NCI-H748 treated with DMSO at 0.1 percent for 48 hours (cell line): ENCODE measurements at places on chromosomes 1 and 21.

DNA sequence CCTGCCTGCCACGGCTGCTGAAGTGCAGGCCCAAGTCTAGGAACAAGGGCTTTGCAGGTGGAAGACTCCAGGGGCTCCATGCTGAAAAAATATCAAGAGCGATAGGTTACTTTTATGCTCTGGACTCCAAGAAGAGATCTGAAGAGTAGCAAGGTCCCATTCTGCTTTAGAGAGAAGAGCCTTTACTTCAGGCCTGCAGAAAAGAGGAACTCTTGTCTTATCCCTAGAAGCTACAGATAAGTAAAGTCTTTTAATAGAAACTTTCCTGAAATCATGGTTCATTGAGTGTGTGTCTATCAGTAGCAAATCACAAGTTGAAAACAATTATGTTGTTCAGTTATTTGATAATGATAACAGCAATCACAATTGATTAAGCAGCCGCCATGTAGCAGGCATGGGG lies 113.3 kb downstream of the TNR start:
- DNase-seq, result no peak

- no peak for DNase-seq
Observed at GRCh38 chr1:214076708-214077065, 88.9 kb downstream of the PROX1 start.

DNA sequence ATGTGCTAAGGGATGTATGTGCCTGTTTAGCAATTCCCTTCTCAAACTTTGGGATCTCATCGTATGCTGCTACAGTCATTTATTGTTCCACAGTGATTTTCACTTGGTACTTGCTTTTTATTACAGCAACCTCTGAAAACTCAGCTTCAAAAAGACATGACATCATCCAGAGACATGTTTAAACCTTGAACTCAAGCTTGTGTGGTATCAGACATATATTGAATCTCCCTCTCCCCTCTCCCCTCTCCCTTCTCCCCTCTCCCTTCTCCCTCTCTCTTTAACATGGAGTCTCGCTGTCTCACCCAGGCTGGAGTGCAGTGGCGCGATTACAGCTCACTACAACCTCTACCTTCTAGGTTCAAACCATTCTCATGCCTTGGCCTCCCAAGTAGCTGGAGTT lies 19.5 kb upstream of the TUT4 start:
- DNase-seq, result no peak

DNA sequence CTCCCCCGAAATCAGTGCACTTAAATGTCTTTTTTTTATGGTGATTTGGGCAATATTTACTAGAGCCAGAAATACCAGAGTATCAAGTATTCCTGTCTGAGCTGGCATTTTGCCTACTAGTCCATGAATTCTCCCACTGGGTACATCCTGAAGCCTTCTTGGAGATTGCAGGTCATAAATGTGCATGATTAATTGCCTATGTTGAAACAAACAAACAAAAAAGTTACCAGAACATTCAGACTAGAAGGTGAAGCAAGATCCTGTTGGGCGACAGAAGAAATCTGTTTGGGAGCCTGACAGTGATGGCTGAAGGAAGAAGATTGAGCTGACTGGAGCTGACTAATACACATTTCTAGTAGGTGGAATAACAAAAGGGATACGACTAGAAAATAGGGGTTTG lies 127.4 kb upstream of the NRIP1 start:
- DNase-seq, result no peak

GRCh38 chr1:156627313-156627880 lies 8.2 kb downstream of the HAPLN2 start:
- DNase-seq, result peak; percentile 6

DNA sequence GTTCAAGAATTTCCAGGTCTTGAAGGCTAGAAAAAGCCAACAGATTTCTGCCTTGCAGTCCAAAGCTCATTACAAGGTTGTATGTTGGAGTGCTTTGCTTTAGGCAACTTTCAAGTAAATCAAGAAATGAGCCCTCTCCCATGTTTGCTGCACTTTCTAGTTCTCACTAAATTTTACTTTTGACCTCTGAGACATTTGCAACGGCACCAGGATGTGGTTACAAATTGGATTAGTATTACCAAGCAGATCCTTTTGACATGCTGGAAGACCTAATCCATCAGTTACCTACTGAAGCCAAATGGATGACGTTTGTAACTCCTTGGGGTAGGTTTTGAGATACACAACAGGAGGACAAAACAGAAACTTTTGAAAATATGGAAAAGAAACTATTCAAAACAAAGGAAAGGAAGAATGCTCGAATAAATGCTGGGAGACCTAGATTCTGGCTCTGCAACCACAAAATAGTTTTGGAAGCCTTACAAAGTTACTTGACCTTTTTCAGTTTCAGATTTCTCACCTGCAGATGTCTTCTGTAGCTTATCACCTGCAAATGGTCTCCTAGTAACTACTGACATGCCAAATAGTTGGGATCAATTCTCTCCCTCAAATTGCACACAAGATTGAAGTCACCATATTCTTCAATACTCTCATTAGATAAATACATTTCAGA lies 251.7 kb upstream of the ADGRL2 start:
- no peak for DNase-seq

DNA sequence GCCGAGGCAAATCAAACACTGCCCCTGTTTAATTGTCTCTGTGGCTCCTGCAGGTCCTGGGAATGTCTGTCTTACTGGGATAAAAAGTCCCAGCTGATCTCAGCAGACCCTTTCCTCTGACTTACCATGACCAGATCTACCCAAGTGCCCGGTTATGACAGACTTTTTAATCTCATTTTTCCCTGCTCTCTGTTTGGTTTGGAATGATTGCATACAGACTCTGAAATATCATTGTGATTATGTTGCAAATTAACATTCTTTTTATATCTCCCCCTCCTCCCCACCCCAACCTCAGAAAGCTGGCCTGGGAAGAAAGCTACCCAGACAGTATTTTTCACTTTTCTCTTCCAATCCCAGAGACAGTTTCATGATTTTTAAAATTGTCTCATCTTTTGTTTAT lies 16.3 kb downstream of the RAB7B start:
- no peak for DNase-seq

DNA sequence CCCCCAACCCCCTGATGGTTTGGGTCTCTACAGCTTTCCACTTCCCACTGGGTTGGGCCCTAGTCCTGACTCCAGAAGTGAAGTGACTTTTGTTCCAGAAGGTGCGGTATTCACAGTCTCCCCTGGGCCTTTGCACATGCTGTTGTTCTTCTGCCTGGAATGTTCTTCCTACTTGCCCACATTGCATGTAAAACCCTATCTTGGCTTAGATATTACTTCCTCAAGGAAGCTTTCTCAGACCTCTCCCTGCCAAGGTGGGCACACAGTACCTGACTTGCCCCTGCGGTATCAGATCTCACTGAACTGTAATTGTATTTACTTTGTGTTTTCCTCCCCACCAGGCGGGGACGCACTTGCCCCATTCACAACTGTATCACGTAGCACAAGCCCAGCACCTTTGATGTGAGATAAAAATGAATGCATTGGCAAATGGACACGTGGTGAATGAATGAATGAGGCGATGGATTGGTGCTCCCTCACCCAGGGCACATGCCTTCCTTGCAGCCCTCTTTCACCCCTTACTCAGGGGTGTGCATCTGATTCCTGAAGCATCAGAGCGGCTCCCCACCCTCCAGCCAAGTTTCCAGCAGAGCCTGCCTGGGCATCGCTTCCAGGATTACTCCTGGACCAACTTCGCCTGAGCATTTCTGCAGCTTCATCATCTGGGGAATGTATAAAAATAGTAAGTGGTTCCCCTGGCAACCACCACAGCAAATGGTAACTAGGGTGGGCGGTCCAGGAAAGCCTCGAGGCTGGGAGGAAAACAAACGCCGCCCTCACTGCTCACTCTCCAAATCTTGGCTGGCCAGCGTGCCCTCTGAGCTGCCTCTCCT lies 19.8 kb downstream of the NENF start:
- no peak for DNase-seq

DNA sequence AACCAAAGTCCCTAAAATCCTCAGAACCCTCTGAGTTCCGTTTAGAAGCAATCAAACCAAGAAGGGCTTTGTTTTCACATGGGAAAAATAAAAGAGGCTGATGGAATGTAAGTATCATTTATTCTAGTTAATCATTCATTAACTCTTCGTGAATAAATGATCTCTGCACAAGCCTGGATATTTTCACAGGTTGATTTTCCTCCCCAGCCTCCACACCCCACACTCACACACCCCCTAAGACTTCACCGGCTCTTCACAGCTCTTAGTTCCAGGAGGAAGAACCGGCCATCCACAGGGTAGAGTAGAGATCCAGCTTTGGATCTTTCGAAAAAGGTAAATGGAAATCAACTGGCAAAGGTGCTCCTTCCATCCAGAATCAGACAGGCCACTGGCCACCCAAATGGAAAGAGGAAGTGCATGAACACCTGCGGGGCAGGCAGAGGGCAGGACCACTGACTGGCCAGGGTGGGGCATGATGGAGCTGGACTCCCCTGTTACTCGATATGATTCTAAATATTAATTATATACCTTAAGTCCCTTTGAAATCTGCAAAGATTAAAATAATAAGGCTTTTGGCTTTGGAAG lies 10.0 kb downstream of the C1orf198 start:
- no peak for DNase-seq

- no peak for DNase-seq
Observed at GRCh38 chr1:119676571-119677206, 28.6 kb upstream of the ZNF697 start.

GRCh38 chr1:165826565-165827267 lies 698 bp upstream of the UCK2 start:
- no peak for DNase-seq

DNA sequence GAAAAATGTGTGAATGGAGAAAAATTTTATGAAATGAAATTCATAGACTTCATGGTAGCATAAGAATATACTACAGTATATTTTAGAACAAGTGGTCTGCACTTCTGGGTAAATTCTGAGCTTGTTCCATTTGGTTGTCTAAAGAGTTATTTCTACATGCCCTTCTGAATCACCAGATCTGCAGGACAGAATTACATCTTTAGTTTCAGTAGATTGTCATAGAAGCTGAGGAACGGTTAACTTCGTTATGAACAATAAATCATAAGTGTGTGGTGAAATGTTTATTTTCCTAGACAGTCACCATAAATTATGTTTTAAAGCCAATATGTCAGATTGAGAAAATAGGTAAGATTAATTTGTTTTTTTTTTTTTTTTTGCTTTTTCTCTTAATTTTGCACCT lies 30.9 kb downstream of the CHRM3 start:
- no peak for DNase-seq
